ENCODE measurements at places on chromosomes 5 and 9.
A peak's percentile ranks its signal among the peaks of the same experiment; 100 is the strongest.

GRCh38 chr5:117131048-117131679 lies 556.5 kb upstream of the SEMA6A start:
- no peak for DNase-seq

DNA sequence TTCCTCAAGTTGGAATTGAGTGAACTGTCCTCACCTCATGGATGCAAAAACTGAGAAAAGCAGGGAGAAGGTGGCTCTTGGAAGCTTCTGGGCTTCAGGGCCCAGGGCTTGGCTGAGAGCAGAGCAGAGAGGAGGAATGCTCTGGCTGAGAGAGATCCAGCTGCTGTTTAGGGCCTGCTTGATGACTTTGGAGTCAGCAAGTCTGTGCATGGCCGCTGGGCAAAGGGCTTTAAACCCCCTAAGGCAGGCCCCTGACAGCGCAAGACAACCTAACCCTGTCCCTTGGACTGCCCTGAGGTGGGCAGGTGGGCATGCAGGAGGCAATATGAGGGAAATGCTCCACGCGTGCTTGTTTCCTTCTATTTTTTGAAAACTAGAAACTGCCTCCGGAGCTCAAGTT lies 8.6 kb downstream of the STC2 start:
- DNase-seq = no peak

DNA sequence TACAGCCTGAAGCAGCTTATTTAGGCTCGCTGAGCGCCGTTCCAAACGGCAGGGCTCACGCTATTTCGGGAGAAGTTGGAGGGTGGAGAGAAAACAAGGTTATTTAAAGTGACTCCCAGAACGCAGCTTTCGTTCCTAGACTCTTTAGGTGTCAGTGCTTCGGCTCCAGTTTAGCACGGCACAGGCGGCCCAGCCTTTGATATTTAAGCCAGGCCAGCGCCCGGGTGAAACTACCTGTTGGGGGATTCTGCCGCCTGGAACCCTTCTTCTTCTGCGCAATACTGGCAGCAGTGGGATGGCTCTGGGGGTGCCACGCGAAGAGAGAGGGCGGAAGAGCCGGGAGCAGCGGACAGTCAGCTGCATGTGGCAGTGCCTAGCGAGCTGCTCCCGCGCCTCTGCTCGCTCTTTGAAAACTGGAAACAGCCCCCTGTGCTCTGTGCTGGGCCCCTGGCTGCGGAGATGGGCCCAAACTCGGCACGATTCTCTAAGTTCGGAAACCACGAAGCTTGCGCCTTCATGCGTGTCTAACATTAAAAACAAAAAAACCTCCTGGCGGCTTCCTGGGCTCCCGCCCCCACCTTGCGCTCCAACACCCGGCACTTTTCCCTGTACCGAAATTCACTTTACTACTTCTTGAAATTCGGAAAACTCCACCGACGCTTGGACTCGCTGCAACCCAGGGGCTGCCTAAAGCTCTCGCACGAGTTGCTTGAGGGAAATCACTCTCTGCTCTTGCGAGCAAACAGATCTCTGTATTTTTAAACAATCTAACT lies 34.6 kb upstream of the NFIB start:
- no peak for DNase-seq

DNA sequence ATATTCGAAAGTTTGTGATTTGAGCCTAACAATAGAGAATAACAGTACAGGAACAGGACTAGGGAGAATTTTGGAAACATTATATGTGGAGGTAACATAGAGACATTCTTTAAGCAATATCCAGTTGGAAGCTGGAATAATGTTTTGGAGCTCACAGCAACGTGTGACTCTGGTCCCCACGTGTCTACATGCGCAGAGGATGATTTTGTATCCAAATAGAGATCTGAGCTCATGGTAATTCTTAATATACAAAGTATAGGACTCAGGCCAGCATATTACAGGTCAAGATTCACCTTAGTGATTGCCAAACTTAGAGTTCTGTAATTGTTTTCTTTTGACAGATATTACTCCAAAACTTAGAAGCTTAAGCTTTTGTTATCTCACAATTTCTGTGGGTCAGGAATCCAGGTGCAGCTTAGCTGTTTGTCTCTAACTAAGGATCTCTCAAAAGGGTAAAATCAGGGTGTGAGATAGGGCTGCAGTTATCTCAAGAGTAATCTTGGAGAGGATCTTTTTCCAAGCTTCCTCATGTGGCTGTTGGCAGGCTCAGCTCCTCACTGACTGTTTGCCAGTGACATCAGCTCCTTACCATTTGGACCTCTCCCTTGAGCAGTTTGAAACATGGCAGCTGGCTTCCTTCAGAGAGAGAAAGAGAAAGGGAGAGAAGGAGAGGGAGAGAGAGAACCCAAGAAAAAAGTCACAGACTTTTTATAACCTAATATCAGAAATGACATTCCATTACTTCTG lies 272.0 kb upstream of the ZNF462 start:
- DNase-seq = no peak

- no peak for DNase-seq
Measured at GRCh38 chr9:92035146-92035545, 80.1 kb downstream of the SPTLC1 start.

GRCh38 chr5:43572357-43572756 lies 15.5 kb upstream of the PAIP1 start:
- DNase-seq = no peak

GRCh38 chr5:155839251-155840037 lies 487.5 kb upstream of the SGCD start:
- peak; percentile 48 for DNase-seq

DNA sequence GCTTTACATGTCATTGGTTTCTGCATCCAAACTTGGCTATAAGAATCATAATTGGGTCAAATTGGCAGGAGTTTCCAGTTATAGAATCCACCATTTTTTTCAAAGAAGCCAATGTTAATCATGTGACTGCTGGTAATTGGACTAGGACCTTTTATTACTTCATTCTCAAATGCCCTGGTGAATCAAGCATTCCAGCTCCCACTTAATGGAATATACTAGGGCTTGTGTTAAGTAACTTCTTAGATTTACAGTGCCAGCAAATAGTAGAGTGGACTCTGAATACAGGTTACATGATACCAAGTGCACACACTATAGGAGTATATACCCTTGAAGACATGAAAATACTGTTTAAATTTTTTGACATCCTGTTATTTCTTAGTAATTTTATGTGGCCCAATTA lies 96.7 kb downstream of the NUDT12 start:
- no peak for DNase-seq

- DNase-seq = no peak
Measured at GRCh38 chr5:172823840-172824362, 10.2 kb upstream of the ERGIC1 start.

DNA sequence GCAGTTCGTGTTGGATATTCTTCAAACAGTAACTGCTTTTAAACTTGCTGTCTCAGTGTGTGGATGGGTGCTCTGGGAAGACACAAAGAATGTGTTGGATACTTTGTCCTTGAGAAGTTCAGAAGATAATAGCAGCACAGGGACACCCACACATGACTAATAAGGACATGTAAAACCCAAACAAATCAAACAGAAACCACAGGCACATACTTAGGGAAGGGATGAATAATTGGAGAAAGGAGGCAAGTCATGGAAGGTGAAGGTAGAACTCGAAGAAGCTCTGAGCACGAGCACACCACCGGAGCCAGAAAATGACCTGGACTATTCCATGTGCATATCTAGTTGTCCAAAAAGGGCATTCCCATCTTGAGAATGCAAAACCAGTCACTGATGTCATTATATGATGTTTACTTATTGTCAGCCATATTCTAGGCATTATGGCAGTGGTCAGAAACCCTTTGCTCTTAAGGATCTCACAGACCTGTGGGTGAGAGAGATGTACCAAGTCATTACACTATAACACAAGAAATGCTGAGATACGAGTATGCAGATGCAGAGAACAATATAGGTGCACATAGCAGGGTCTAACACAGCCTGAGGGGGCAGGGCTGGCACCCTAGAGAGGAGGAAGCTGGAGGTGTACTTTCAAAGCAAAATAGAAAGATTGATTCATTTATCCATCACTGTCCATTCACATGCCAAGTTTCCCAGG lies 152.9 kb downstream of the PIK3R1 start:
- DNase-seq = no peak

- peak; percentile 96 for DNase-seq
Measured at GRCh38 chr9:131762356-131762932, 22.6 kb upstream of the RAPGEF1 start.

- DNase-seq = no peak
Measured at GRCh38 chr5:177470759-177471536, 2.5 kb downstream of the DBN1 start.

DNA sequence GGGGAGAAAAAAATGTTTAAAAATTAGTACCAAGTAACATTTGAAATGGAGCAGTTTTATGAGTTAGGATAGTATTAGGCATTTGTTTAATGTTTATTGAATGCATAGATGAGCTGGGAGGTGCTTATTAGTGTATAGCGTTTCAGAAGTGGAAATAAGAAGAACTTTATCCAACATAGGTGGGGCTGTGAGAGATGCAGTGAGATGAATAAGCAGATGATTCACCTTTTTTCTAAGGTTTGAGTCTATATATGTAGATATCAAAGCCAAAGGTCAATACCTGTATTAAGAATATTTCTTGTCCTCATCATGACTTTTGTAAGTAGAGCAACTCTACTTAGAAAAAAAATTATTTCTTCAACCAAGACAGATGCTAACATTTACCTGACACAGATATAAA lies 54.6 kb upstream of the POU4F3 start:
- no peak for DNase-seq

DNA sequence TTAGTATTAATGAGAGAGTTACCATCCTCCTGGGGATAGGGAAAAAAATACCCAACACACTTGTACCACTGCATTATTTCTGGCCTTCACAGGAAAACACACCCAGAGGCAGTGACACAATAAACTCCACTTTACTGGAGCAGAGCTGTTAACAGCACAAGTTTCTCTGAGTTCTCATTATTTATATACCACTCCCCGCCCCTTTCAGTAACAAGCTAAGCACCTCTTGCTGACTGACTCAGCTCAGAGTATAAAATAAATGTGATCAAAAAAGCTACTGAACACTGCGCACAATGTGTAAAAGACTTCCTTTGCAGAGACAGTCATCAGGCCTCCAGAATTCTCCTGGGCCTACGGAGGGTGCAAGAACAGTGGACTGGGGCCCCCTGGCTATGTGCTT lies 21.6 kb downstream of the KLF9 start:
- DNase-seq = no peak

- DNase-seq = no peak
Measured at GRCh38 chr9:87216036-87216435, 268.7 kb upstream of the GAS1 start.

GRCh38 chr5:71882826-71883741 lies 164.0 kb downstream of the CARTPT start:
- DNase-seq = no peak

DNA sequence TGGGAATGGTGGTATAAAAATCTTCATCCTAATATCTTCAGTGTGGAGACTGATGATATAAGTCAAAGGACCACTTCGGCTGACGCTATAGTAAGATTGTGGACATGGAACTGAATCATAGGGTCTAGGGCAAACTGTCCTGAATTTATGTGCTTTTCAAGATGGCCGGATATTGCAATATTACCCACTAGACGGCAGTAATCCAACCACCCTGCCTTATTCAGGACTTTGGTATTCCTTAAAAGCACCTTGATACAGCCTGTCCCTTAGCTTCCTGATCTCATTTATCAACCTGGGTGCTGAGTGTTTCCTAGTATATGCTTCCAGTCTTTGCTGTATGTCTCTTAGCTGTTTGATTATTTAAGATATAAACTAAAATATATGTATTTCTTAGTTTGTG lies 71.2 kb upstream of the COX7C start:
- DNase-seq = no peak

DNA sequence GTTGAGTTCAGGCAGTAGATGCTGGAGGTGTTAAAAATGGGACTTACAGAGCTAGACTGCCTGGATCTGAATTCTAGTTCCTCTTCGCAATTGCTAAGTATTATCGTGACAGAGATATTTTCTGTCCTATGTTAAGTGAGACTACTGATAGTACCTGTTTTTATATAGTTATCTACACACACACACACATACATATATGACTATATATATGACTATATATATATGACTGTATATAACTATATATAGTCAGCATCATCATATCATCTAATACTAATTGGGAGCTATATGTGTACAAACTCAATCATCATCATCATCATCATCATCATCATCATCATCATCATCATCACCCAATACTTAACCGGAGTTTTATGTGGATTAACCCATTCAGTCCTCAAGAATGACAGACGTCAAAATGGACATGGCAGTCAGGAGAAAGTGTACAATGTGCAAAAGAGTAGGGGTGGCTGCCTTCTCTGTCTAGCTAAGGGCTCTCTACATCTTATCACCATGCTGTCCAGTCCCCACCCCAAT lies 7.3 kb downstream of the PIK3R1 start:
- DNase-seq = no peak

DNA sequence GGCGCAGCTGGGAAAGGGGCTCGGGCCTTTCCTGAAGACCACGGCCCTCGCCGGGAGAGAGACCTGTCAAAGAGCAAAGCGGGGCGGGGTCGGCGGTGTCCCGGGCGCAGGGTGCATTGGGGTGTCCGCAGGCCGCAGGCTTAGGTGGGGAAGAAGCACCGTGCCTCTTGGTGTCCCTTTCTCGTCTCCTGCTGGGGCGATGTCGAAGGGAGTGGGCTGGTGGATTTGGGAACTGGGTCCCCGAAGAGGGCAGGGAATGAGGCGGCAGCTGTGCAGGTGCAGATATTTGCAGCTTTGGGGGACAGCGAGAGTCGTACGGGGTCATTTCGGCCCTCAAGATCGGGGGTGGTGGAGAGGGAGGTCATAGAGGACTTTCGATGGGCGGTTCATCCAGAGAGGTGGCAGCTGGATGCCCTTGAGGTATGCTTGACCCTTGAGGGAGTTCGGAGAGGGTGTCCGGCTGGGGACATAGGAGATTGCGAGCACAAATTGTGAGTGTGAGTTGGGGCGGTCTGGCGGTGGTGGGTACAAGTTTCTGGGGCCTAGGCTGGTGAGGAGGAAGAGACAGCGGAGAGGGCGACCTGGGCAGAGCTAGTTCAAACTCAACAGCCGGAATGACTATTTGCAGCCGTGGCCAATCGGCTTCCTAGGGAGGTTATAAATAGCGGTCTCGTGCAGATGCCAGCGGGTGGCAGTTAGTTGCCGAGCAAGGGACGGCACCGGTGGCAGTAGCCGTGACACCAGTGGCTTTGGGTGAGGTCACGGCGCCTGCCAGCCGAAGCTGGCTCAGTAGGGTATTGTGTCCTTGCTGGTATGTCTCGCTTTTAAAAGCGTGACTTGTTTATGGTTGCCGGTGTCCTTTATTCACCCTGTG lies 601 bp downstream of the NNT start:
- DNase-seq = peak; percentile 80

- no peak for DNase-seq
Measured at GRCh38 chr5:38680094-38680825, 123.8 kb upstream of the LIFR start.

- peak; percentile 74 for DNase-seq
Measured at GRCh38 chr5:108642170-108642906, 105.4 kb upstream of the FER start.
